Activated CD8-positive, alpha-beta memory T cell treated with anti-CD3 and anti-CD28 coated beads, Interleukin-2, amount 10 ng/mL, durations not matched to agents 7 days and 5 days (primary cell): ENCODE measurements at places on chromosomes 4 and X. TPM values are rescaled to one million over a fixed set of nuclear protein-coding genes. Genes with fewer than 3 reads are reported as not detected.

The PORCN gene
- total RNA-seq: 25.7 TPM

The SUPT20HL1 gene
- not detected for total RNA-seq

The CEP44 gene
- total RNA-seq: 25.8 TPM

GRCh38 chr4:138267835-138268234 lies 25.7 kb upstream of the SLC7A11 start:
- H3K36me3 ChIP-seq: no peaks in the 10 kb centered on the region
- H3K4me1 ChIP-seq: no peaks in the 10 kb centered on the region
- H3K27me3 ChIP-seq: peaks cover 3% of the 10 kb centered on the region
- H3K4me3 ChIP-seq: no peak overlapping the region

GRCh38 chrX:19613645-19614323 lies 98.5 kb upstream of the MAP3K15 start:
- no peaks in the 10 kb centered on the region for H3K27me3 ChIP-seq
- peaks cover 4% of the 10 kb centered on the region for H3K4me1 ChIP-seq
- no peak for DNase-seq
- H3K4me3 ChIP-seq: no peak overlapping the region

GRCh38 chr4:139975830-139976272 lies 178.1 kb downstream of the MAML3 start:
- H3K36me3 ChIP-seq: peaks cover 12% of the 10 kb centered on the region
- peaks cover 58% of the 10 kb centered on the region for H3K4me1 ChIP-seq
- DNase-seq: no peak
- peak overlapping the region; percentile 13 for H3K27ac ChIP-seq
- no peaks in the 10 kb centered on the region for H3K27me3 ChIP-seq
- H3K4me3 ChIP-seq: no peak overlapping the region

The PCDH10 gene
- total RNA-seq: not detected

- H3K27ac ChIP-seq: no peak overlapping the region
- H3K36me3 ChIP-seq: no peaks in the 10 kb centered on the region
- H3K4me3 ChIP-seq: no peak overlapping the region
- H3K27me3 ChIP-seq: no peaks in the 10 kb centered on the region
- no peaks in the 10 kb centered on the region for H3K4me1 ChIP-seq
- no peak for DNase-seq
These were observed 1047.7 kb upstream of the GRID2 start for GRCh38 chr4:91256043-91256442.

DNA sequence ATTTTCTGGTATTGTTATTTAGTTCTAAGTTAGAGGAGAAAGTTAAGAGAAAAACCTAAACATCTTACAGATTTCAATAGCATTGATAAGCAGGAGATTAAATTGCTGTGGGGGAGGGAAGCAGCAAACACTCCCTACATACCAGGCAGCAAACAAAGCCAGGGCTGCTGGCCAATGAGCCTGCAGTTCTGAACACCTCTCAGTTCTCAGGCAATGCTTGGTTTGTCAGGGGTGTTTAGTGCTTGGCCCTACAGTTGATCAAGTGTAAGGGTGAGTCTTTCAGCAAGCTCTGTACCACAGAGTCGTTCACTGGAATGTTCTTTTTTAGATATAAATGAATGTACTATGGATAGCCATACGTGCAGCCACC lies 38.6 kb downstream of the EGFL6 start:
- no peak overlapping the region for H3K27ac ChIP-seq
- no peak for DNase-seq
- H3K4me3 ChIP-seq: no peak overlapping the region
- H3K36me3 ChIP-seq: peaks cover 4% of the 10 kb centered on the region

DNA sequence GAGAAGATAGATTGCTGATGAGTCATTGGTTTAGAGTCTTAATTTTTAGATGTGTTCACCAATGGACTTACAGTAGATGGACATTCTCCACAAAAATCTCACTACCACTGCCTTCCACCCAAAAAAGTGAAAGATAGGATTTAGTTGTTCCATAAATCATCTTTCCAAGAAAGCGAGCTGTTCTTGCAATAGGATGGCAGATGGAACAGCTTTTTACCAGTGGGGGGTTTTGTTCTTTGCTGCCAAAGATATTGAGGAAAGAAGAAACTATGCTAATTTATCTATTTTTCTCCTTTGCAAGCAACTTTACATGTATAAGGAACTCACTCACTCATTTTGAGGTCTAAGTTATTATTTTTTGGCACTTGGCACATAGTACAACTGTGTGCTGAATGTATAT lies 109.5 kb downstream of the ADGRL3 start:
- no peak for DNase-seq
- no peaks in the 10 kb centered on the region for H3K36me3 ChIP-seq
- H3K27ac ChIP-seq: no peak overlapping the region
- H3K4me1 ChIP-seq: no peaks in the 10 kb centered on the region
- H3K4me3 ChIP-seq: no peak overlapping the region

The ARMCX4 gene
- 1.8 TPM for total RNA-seq

- DNase-seq: no peak
- no peaks in the 10 kb centered on the region for H3K36me3 ChIP-seq
- no peak overlapping the region for H3K27ac ChIP-seq
- peaks cover 3% of the 10 kb centered on the region for H3K27me3 ChIP-seq
- H3K4me1 ChIP-seq: no peaks in the 10 kb centered on the region
These were observed 34.6 kb downstream of the F8 start for GRCh38 chrX:154987940-154988339.

GRCh38 chrX:130497531-130497930 lies 95.7 kb downstream of the RBMX2 start:
- H3K27ac ChIP-seq: no peak overlapping the region
- H3K4me3 ChIP-seq: no peak overlapping the region
- H3K36me3 ChIP-seq: no peaks in the 10 kb centered on the region
- no peak for DNase-seq
- peaks cover 4% of the 10 kb centered on the region for H3K27me3 ChIP-seq

DNA sequence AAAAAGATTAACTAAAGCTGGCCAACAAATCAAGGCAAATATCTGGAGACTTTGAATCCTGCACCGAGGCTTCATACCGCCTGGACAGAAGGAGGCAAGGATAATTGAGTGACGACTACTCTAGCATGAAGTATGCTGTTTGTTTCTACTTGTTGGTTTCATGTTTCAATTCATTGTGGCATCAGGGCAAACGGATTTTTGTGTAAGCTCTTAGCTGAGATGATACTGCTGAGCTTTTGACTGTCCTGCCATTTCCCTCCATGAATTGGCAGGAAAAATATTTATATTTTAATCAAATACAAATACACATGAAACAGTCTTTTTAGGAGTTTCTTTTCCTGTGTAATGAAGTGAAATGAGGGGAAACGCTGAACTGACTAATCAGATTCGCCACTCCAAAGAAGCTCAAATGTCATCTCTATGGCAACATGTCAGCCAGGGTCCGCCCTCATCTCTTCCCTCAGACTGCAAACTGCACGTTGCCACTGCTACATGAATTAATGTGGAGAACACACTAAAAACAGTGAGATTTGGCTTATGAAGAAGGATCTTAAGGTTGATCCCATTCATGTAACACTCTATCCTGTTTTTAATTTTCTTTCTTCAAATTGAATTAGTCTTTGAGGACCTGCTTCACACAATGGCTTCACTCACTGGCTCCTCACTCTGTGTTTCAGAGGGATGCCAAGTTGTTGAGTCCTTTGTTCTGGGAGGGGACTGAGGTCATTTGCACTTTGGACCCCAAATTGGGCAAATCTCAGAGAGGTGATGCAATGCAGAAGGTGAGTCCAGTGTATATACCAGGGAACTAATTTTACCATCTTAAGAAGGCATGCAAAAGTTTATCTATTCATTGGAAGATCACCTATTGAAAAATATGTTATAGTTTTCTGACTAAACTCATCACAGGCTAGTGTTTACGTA lies 149.6 kb upstream of the MID1 start:
- no peak overlapping the region for H3K27ac ChIP-seq
- H3K4me3 ChIP-seq: no peak overlapping the region
- DNase-seq: no peak
- no peaks in the 10 kb centered on the region for H3K36me3 ChIP-seq
- H3K27me3 ChIP-seq: no peaks in the 10 kb centered on the region

DNA sequence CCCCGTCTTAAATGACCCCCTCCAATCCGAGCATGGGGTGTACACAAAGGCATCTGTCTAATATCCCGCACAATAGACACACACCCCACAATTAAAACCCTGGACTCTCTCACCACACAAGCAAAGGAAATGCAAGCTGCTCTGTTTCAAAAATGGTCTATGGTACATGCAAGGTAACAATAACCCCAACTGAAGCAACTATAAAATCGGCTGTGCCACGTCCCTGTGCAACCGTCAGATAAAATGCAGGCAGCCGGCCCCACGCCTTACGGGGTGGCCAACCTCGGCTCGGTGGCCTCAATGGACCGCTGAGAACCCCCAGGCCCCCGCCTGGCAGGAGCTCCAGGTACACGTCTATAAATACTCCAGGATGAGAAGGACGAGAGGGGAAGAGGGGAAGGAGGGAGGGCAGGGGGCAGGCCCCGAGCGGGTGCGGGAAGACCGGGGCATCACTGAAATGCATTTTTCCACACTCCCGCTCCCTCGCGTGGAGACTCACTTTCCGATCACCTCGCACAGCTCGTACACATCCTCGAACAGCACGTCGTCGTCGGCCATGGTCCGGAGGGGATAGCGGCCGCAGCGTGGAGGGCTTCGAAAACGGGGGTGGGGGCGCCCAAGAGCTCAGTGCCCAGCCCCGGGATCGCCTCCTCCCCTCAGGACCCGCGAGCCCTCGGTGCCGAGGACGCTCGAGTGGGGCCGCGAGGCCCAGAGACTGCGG lies 763 bp downstream of the CASK start:
- H3K4me1 ChIP-seq: peaks cover 24% of the 10 kb centered on the region
- no peaks in the 10 kb centered on the region for H3K27me3 ChIP-seq
- peak; percentile 42 for DNase-seq
- H3K4me3 ChIP-seq: peak overlapping the region; percentile 98

The THAP6 gene
- 16.9 TPM for total RNA-seq

GRCh38 chr4:186149872-186150271 lies 41.5 kb upstream of the CYP4V2 start:
- no peak overlapping the region for H3K4me3 ChIP-seq
- H3K27ac ChIP-seq: no peak overlapping the region
- DNase-seq: no peak

GRCh38 chr4:111650146-111650545 lies 495.1 kb upstream of the FAM241A start:
- no peak for DNase-seq
- H3K27ac ChIP-seq: no peak overlapping the region
- no peaks in the 10 kb centered on the region for H3K27me3 ChIP-seq
- H3K4me1 ChIP-seq: no peaks in the 10 kb centered on the region
- no peak overlapping the region for H3K4me3 ChIP-seq

The CXXC4 gene
- not detected for total RNA-seq

The SLITRK4 gene
- not detected for total RNA-seq

The PPP2R2C gene
- not detected for total RNA-seq

The APELA gene
- not detected for total RNA-seq

The HMGN5 gene
- 2.8 TPM for total RNA-seq

The ATG4A gene
- 13.0 TPM for total RNA-seq

GRCh38 chrX:94655180-94655579 lies 981.2 kb downstream of the FAM133A start:
- H3K4me3 ChIP-seq: no peak overlapping the region
- H3K36me3 ChIP-seq: no peaks in the 10 kb centered on the region
- no peak overlapping the region for H3K27ac ChIP-seq
- H3K27me3 ChIP-seq: no peaks in the 10 kb centered on the region
- DNase-seq: no peak

GRCh38 chr4:149823769-149824221 lies 8.2 kb upstream of the IQCM start:
- no peaks in the 10 kb centered on the region for H3K36me3 ChIP-seq
- H3K27ac ChIP-seq: no peak overlapping the region
- no peaks in the 10 kb centered on the region for H3K4me1 ChIP-seq
- no peaks in the 10 kb centered on the region for H3K27me3 ChIP-seq
- no peak overlapping the region for H3K4me3 ChIP-seq
- DNase-seq: no peak

GRCh38 chr4:52912608-52913007 lies 50.5 kb downstream of the RASL11B start:
- H3K27me3 ChIP-seq: no peaks in the 10 kb centered on the region
- DNase-seq: no peak
- H3K4me1 ChIP-seq: peaks cover 11% of the 10 kb centered on the region
- peaks cover 2% of the 10 kb centered on the region for H3K36me3 ChIP-seq
- H3K4me3 ChIP-seq: no peak overlapping the region

DNA sequence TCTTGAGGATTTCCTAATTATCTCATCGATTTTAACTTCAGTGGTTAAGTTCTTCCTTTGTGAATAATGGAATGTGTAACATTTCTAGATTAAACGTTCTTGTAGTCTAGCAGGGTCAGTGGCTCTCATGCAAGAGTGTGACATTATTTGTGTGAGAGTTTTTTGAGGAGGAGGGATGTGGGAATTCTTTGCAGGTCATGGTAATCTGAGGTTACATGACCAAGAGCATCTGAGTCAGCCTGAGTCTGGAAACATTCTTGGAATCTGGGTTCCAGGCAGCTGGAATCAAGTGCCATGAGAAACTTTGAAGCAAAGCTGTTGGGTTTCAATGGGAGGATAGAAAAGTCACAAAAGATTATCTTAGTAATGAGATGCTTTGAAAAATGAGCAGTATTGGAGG lies 49.5 kb downstream of the GK start:
- H3K36me3 ChIP-seq: peaks cover 24% of the 10 kb centered on the region
- peaks cover 7% of the 10 kb centered on the region for H3K4me1 ChIP-seq
- H3K4me3 ChIP-seq: no peak overlapping the region
- H3K27me3 ChIP-seq: no peaks in the 10 kb centered on the region

- H3K4me3 ChIP-seq: no peak overlapping the region
- no peak for DNase-seq
- H3K27me3 ChIP-seq: no peaks in the 10 kb centered on the region
These were observed 15.7 kb downstream of the L1CAM start for GRCh38 chrX:153870288-153870690.

GRCh38 chrX:94051926-94052325 lies 377.9 kb downstream of the FAM133A start:
- H3K27me3 ChIP-seq: no peaks in the 10 kb centered on the region
- no peak for DNase-seq
- no peaks in the 10 kb centered on the region for H3K36me3 ChIP-seq
- H3K4me1 ChIP-seq: no peaks in the 10 kb centered on the region

DNA sequence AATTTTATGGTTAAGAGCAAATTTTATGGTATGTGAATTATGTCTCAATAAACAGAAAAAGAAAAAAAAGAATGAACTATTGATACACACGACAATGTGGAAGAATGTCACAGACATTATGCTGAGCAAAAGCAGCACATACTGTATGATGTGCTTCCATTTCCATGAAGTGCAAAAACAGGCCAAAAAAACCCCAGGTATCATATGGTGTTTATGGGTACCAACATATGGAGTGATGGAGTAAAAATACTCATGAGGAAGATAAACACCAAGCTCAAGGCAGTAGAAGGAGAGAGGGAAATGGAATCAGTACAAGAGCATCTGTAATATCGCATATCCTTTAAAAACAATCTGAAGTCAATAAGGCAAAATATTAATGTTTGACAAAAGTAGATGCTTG lies 4.2 kb upstream of the GATA1 start:
- no peak overlapping the region for H3K4me3 ChIP-seq
- H3K27me3 ChIP-seq: peaks cover 13% of the 10 kb centered on the region
- H3K4me1 ChIP-seq: no peaks in the 10 kb centered on the region
- H3K36me3 ChIP-seq: no peaks in the 10 kb centered on the region
- no peak overlapping the region for H3K27ac ChIP-seq

The GSX2 gene
- not detected for total RNA-seq

- peaks cover 34% of the 10 kb centered on the region for H3K27me3 ChIP-seq
- no peaks in the 10 kb centered on the region for H3K36me3 ChIP-seq
- no peak for DNase-seq
- no peak overlapping the region for H3K27ac ChIP-seq
- H3K4me3 ChIP-seq: no peak overlapping the region
These were observed 79.2 kb downstream of the RTL5 start for GRCh38 chrX:72052415-72053090.
